ENCODE measurements at places on chromosomes 5 and 9.

DNA sequence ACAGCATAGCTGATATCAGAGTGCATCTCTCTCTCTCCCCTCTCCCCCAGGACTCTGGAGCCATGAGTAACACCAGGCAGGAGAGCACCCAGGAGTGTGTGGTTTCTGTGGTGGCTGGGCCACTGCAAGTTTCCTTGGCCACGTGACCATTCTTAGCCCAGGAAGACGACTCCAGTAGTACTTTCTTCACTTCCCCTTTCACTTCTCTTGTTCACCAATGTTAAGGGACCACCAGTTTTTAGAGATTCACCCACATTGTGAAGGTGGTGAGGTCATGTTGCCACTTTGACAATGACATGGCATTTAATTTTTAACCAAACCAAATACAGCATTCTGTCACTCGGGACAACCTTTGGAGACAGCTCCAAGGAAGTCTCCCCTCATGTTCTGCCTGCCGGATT is 17.9 kb upstream of the DAPK1 start:
- DNase-seq, result no peak

- DNase-seq, result no peak
Observed at GRCh38 chr5:156245895-156246294, 81.1 kb upstream of the SGCD start.

DNA sequence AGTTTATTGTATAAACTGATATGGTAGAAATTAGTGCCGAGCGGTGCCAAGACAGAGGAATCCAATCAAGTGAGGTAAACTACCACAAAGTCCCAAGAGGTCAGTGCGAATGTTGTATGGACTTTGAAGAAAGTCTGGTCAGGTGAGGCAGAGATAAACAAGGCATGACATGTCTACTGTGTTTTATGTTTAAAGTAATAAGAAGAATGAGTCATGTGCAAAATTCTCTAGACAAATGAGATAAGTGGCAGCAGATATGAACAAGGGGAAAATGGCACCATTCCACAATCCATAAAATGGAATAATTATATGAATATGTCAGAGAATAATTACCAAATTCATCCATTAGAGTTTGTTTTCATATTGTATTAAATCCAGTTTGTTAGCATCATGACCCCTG is 364.1 kb upstream of the CCNH start:
- no peak for DNase-seq

- no peak for DNase-seq
Observed at GRCh38 chr5:173452119-173452905, 124.1 kb upstream of the STC2 start.

GRCh38 chr9:27538647-27539046 is 9.0 kb upstream of the MOB3B start:
- no peak for DNase-seq

DNA sequence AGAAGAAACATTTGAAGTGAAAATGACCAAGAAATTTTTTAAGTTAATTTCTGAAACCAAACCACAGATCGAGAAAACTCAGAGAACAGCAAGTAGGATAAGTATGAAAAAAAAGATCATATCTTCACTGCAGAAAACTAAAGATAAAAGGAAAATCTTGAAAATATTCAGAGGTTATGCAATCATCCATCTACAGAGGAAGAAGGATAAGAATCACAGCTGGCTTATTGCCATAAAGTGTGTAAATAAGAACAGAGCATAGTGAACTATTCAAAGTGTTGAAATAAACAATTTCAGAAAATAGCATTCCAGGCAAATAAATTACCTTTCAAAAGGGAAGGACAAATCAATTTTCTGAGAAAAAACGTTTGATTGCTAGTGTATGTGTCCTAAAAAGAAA is 1191.7 kb upstream of the CDH6 start:
- DNase-seq, result no peak

- no peak for DNase-seq
Observed at GRCh38 chr5:173327084-173327947, 898 bp downstream of the STC2 start.

Data from stimulated activated CD8-positive, alpha-beta memory T cell treated with anti-CD3 and anti-CD28 coated beads, Interleukin-4, amount 100 ng/mL, for 4 hours (primary cell).